ENCODE measurements at places on chromosomes 7 and 10.

- DNase-seq: no peak
Observed at GRCh38 chr7:104772405-104773345, 241.3 kb upstream of the KMT2E start.

DNA sequence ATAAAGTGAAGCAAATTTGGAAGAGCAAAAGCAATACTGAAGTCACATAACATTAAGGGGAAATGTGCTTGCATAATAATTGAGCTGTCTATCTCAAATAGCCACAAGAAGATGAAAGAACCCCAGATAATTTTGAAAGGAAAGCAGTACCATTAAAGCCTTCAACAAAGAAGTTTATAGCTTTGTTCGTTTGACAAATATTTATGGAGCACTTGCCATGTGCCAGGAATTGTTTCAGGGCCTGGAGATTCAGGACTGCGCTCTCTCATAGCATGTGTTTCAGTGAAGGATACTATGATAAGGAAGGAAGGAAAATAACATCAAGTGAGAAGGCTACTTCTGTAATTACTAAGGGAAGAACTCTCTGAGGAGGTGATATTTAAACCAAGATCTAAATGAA is 212.3 kb upstream of the CSTF2T start:
- DNase-seq: no peak

DNA sequence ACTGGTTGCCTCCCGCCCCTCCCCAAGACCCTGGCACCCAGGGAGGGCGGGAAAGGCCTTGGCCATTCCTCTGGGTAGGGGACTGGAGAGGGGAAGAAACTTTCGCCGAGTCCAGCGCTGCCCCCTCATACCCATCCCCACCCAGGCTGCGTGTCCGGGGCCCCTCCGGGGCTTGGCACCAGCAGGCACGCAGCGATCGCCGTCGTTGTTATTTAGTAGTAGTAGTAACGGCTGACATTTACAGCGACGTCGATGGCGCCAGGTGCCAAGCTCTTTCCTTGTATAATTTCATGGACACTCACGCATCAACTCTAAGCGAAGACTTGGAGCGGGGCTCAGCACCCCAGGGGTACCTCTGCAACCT is 3.3 kb upstream of the PDGFA start:
- DNase-seq: no peak

GRCh38 chr10:119443970-119444660 is 98.4 kb downstream of the RGS10 start:
- no peak for DNase-seq

GRCh38 chr7:44673771-44674170 is 67.3 kb downstream of the OGDH start:
- DNase-seq: no peak

DNA sequence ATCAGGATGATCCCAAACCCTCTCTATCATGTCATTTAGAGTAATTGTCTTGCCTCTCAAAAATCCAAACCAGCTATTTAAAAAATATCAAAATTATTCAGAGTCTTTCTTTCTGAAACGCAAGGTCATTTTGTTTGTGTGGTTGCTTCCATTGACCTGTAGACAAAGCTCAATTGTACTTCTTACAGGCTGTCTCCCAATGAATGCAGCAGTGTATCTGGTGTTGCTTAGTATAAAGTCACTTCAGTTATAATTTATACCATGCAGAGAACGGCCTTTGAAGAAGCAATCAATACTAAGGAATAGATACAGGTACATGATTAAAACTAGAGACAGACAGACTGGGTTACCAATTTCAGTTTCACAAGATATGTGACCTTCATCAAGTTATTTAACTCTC is 80.9 kb downstream of the DOCK4 start:
- no peak for DNase-seq

DNA sequence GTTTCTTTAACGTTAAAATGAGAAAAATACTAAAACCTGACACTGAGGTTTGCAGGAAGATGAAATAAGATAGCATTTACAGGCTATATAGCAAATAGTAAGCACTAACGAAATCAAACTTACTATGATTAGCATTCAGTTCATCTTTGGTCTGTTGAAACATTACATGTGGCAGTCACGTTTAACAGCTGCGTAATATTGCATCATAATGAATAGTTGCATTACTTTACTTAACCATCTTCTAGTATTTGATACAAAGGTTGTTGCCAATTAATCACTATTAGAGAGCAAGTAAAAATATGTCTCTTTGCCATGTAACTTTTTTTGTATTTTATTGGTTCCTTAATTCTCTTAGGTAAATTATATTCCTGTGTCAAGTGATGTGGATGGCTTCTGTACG is 131.8 kb upstream of the GHITM start:
- DNase-seq: no peak

GRCh38 chr7:47535035-47535703 is 46.7 kb downstream of the TNS3 start:
- DNase-seq: no peak
